ENCODE measurements at places on chromosomes 12 and 14.

DNA sequence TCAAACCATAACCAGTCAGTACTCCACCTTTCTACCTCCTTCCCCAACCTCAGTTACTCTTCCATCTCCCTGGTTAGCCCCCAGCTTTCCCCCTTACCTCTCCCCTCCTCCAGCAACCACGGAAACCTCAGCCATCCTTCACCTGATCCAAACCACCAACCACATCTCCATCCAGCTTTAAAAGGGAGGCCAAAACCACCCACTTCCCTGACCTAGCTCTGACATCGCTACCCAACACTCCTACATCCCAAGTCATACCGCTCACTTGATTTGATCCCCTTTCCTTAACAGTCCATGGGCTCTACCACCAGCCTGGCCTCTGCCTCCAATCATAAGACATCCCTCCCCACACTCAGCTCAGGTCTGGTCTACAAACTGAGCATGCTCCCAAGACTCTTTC is 1.5 kb downstream of the RAB35 start:
- DNase-seq = no peak

DNA sequence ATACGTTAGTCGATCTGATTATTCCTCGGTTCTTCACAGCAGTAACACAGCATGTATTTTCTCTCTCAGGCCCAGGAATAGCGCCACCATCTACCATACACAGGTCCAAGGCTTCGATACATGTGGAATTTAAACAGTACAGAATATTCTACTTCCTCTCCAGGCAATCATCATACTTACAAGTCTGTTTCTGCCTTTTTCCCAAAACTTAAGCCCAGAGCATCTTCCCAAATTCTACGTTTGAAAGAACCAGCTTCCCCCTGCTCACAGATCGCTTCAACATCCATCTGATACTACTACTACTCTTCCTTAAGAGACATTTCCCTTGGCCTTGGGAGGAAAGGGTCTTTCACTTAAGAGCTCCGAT is 626 bp downstream of the TXNDC16 start:
- peak; percentile 55 for DNase-seq

DNA sequence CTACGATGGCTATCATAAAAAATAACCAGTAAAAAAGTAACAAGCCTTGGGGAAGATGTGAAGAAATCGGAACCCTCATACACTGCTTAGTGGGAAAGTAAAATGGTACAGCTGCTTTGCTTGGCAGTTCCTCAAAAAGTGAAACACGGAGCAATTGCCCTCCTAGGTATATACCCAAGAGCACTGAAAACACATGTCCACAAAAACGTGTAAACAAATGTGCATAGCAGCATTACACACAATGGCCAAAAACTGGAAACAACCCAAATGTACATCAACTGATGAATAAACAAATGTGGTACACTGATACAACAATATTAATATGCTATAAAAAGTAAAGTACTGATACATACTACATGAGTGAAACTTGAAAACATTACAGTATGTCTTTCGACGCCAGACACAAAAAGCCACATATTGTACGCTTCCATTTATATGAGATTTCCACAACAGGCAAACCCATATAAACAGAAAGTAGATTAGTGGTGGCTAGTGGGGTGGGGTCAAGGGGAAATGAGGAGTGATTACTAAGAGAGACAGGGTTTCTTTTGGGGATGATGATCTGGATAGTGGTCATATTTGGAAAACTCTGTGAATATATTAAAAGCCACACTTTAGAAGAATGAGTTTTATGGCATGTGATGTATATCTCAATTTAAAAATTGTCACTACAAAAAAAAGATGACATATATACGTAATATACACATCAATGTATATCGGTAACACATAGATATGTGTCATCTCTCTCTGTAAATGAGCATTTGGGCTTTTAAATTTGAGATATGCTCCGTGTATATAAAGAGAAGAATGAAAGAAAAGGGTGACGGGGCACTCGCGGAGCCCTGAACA is 996 bp downstream of the SLC41A2 start:
- no peak for DNase-seq

GRCh38 chr14:23351681-23352505 is 794 bp downstream of the SLC22A17 start:
- no peak for DNase-seq

- no peak for DNase-seq
These were observed 40.1 kb downstream of the STXBP6 start for GRCh38 chr14:25009891-25010290.

DNA sequence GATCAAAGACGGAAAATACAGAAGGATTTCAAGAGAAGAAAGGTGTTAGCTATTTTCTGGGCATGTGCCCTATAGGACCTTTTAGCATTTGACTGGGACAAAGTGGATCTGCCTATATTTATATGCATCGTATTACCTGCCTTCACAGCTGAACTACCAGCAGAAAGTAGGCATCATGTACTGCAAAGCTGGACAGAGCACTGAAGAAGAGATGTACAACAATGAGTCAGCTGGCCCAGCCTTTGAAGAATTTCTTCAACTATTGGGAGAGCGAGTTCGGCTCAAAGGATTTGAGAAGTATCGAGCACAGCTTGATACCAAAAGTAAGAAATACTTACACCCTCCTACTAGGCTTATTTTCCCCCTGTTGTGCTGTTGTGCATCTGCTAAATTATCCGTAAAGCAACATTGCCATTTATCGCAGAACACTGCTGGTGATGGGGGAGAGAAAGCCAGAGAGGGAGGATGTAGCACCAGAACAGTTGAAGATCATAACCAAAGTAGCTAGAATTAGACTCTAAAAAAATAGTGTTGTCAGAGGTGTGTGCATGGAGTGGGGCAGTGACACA is 282.0 kb upstream of the RGS6 start:
- DNase-seq = no peak

- no peak for DNase-seq
These were observed 32.1 kb upstream of the PPM1H start for GRCh38 chr12:62966990-62967506.

DNA sequence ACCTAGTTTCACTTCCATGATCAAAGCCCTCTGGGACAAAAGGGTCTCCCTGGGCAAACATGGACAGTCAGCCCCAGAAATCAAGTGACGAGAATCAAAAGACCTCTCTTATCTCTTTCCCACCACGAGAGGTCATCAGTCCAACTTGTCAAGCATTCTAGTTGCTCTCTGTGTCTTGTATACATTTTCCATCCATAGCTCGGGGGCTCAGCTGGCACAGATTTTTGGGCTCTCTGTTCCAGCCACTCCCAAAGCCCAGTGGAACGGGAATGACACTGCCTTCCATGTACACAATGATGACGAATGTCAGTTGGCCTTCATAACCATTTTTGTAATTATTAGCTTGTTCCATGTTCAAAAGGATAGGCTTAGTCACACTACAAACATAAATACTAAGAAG is 29.7 kb downstream of the NOS1 start:
- DNase-seq = peak; percentile 4

- DNase-seq = no peak
These were observed 17.3 kb upstream of the RND1 start for GRCh38 chr12:48882972-48883304.

GRCh38 chr14:50099335-50099734 is 17.0 kb downstream of the VCPKMT start:
- no peak for DNase-seq

DNA sequence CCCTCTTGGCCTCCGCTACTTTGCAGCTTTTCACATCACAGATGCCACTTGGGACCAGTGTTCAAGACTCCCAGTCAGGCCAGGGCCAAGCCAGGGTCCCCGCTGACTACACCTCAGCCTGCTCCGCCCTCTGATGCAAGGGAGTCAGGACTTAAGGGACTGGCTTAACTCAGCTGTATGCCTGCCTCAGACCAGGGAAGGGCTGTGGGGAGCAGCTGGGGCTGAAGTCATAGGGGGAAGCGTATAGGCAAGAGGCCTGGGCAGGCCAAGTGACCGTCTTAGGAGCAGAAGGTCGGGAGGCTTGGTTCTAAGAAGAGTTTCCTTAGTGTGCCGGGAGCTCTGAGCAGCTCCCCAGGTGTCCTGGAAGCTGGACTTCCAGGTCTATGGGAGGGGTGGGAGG is 21.9 kb downstream of the KDM2B start:
- no peak for DNase-seq

- DNase-seq = no peak
These were observed 404.0 kb upstream of the ATP2B1 start for GRCh38 chr12:90112666-90113065.

GRCh38 chr14:55373784-55374705 is 37.6 kb downstream of the ATG14 start:
- peak; percentile 5 for DNase-seq

GRCh38 chr12:114696443-114697242 is 12.7 kb upstream of the TBX3 start:
- no peak for DNase-seq

DNA sequence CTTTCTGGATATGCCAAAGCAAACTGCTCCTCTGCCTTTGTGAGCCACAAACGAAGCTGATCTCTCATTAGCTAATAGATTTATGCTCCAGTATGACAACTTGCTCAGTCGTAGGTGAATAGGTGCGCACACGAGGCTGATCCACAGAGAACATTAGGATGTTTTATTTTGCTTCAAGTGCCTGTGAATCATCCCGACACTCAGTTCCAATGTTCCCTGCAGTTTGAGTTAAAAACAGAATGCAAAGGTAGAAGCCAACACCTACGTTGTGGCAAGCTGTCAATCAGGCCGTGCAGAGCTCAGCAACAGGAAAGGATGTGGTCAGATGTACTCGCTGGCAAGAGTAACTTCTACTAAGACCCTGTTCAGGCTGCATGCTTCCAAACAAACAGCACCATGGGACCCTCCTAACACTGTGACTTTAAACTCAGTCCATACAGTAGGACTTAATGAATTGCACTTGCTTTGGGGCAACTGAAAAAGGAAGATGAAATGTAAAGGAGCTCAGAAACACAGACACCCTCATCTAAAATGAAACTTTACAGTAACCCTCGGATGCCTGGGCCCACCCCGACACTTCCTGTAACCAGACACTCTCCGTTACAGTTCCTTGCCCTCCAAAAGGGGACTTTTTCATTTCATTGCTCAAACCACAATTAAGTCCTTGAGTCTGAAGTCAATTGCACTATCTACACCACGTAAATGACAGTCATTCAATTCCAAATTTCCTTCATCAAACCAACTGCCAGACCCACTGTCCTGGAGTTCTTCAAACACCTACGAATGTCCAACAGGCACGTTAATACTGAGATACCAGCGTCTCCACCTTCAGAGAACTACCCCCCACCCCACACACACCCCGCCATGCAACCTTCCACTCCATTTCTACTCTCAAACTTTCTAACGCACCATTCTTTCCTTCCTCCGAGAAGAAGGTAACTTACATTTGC is 1.6 kb downstream of the CCDC88C start:
- peak; percentile 90 for DNase-seq

GRCh38 chr12:8950221-8950527 is 729 bp upstream of the M6PR start:
- DNase-seq = no peak

- DNase-seq = no peak
These were observed 208.6 kb downstream of the SLC38A4 start for GRCh38 chr12:46617167-46617566.

GRCh38 chr14:64149921-64150320 is 144.2 kb downstream of the ESR2 start:
- no peak for DNase-seq

DNA sequence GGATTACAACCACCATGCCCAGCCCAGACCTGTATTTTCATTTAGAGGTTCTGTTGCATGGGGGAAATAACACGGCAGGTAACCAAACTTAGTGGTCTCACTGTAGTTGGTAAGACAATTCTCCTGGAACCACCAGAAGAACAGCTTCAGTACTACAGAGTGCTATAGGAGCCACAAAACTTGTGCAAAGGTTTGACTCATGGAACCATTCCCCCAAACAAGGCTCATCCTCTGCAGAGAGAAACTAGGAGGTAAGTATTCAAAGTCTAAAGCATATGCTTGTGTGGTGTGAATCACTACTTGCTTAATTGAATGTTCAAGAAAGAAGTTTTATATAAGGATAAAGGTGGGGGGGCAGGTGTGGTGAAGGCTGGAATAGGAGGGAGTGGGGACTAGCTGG is 58.7 kb downstream of the GNS start:
- DNase-seq = no peak

DNA sequence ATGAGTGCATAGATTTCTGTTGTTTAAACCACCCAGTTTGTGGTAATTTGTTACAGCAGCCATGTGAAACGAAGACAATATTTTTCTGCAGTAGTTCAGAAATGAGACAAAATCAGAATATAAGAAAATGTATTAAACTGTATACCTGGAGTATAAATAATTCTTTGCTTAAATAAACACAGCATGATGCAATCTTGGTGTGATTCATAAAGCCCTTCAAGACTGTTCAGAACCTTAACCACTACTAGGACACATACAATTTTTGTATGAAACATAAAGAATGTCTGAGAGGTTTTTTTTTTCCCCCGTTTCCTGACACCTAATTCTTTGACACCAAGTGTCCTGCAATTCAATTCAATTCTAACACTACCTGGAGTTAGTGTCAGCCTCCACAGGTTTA is 10.5 kb downstream of the C12orf75 start:
- DNase-seq = no peak

- no peak for DNase-seq
These were observed 116.9 kb downstream of the DIP2B start for GRCh38 chr12:50621399-50622300.

GRCh38 chr14:85788470-85789233 is 258.7 kb downstream of the FLRT2 start:
- no peak for DNase-seq

DNA sequence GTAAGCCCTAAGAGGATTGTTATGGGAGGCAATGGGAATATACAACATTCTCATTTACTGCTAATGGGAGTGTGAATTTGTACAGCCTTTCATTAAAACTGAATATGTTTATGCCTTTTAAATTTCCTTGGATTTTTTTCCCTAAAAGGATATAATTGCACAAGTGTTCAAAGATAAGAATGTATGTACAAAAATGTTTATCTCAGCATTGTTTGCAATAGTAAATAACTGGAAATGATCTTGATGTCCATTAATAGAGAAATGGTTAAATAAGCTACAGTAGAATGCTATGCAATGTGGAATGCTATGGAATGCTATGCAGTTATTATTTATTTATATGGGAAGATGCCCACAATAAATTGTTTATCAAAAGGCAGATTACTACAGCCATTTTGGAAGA is 62.5 kb upstream of the SLC38A2 start:
- DNase-seq = no peak

- DNase-seq = no peak
These were observed 3.0 kb upstream of the PLEKHG6 start for GRCh38 chr12:6307529-6307928.

GRCh38 chr12:91001306-91001705 is 3.5 kb downstream of the EPYC start:
- no peak for DNase-seq

DNA sequence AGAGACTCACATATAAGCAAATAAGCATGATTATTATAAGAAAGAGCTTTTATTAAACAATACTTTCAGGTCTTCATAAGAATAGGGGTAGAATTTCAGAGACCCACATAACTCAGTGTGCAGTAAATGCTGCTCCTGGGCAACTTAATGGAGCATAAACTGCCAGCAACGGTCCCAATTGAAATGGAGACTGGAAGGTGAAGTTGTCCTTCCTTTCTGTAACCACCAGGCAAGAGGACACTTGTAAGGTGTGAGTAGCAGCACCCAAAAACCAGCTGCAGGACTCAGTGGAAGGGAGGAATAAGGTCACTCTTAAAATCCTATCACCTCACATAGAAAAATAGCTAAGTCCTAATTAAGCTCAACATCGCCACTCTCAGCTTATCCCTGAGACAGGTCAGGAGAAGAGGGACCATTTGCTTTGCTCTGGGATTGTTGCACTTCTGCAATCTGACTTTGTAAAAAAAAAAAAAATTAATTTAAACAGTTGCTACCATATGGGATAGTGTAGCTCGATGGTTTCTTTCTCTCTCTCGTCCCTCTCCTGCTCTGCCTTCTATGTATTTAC is 22.7 kb upstream of the LTA4H start:
- DNase-seq = no peak
